ENCODE measurements at places on chromosomes 2 and 18.

GRCh38 chr2:176076796-176077195 is 7.0 kb downstream of the EVX2 start:
- no peak for DNase-seq

DNA sequence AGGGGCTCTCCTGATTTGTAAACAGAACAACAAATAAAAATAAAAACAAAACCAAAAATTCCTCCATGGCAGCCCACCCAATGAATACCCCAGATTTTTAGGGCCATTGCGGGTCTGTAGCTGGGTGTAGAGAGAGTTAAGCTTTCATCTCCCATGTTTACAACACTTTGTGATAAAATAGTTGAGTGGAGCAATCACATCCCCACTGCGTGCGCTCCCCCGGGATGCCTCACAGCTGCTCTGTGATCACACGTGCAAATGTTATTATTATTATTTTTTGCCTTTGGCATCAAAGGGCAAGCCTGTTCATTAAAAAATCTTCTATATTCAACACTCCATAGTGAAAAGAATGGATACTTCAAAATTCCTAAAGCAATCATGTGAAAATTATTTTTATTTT is 118.0 kb downstream of the MBP start:
- DNase-seq, result no peak

DNA sequence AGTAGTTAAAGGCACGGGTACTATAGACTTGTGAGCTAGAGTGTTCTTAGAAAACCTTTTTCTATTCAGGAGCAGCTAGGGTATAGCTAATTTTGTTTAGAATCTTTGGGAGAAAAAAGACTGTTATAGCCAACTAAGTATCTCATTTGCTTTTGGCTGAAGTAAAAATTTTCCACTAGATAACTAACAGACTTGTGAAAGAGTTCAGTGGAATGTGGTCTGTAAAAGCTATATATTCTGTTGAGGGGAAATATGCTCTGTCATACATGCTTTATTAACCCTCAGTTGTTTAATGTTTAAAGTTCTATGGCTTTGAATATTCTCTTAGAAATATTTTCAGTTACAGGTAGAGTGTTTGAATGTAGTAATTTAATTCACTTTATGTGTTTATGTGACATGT is 49.7 kb downstream of the RIF1 start:
- no peak for DNase-seq

DNA sequence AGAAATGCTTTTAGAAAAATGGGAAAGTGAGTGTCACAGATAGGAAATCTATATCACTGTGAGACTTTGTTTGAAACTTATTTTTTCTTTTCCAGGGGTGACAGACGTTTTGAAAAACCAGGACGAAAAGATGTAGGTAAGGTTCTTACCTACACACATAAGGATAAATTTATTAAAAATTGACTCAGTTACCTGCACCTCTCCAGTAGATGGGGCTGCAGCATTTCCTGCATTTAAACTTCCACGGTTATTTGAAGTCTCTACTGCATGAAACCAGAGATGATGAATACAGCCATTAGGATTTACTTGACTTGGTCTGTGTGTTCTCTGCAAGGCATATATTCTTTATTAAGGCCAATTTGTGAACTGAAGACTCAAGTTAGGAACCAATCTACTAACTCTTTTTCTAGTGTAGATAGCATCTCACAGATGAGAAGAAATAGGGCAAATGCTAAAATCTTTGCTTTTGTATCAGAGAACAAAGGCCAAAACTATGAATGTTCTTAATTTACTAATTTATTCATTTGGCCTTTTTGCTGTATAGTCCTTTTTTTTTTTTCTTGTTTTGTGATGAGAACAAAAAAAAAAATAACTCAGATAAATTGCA is 15.0 kb downstream of the KCNJ13 start:
- peak; percentile 66 for DNase-seq

DNA sequence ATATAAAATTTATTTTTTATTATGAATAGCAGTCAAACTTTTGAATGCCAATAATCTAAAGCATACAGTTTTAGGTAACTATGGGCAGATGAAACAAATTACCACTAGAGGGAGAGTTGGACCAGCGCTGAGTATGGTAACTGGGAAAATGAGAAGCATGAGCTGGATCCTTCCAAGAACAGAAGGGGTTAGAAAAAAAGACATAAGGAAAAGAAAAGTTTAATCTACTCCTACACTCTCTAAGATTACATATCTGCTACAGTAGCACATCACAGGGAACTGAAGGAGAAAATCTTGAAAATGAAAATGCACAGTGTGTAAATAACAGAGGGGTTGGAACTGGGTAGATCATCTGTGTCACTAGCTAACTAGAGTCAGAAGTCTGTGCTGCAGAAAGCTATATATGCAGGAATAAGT is 15.5 kb downstream of the REG3G start:
- no peak for DNase-seq

DNA sequence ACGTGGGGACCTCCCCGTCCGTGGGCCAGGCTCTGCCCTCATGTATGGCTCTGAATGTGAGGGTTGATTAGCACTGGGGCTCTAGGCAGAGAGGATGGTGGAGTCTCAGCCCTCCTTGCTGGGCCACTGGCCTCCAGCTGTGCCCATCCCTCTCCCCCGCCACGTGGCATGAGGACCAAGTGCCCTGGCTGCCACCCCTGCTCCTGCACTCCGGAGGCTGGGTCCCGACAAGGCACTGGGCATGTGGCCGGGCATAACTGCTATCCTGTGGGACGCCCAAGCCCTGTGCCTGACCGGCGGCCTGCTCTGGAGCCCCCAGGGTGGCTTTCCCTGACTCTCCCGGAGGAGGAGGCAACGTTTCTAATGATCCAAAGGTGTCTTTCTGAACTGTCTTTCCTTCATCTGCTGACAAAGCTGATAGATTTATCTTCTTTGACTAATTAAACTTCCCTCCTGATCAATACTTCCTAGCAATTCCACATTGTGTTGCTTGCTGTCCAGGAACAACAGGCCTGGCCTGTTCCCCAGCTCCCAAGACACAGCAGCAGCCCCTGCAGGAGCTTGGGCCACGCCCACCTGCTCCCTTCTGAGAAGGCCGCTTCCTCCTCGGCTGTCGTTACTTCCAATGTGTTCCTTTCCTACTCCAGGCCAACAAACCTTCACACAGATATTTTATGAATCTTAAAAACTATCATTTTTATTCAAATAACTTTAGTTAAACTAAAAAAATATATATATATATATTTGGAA is 132.0 kb downstream of the SNTG2 start:
- DNase-seq, result no peak

- DNase-seq, result no peak
Measured at GRCh38 chr18:6672821-6673308, 56.7 kb upstream of the ARHGAP28 start.

Measured in CD4-positive, alpha-beta T cell treated with Interleukin-4 for 4 hours (primary cell).